Posterior cingulate gyrus (tissue), 11 donors: ENCODE measurements at places on chromosomes 5 and 9.

DNA sequence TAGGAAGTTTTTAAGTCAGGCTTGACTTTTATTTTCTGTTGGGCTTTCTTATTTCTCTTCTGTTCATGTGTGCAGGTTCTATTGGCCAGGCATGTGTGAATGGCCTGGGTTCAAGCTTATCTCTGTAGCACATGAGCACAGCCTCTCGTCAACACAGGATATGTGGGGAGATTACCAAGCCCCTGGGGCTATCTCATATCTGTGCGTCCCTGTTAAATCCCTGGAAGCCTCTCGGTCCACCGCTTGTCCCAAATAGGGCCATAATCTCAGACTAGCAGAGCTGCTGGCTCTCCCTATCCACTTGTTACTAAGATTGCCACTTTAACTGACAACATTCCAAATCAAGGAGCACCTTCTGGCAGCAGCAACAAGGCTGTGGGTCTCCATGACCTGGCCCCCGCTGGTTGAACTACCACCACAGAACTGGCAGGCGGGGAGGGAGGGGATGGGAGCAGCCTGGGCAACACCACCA lies 28.4 kb upstream of the EBF1 start:
- DNase-seq, result no peak

- DNase-seq, result no peak
Observed at GRCh38 chr5:54309276-54309675, 1.1 kb downstream of the ARL15 start.

GRCh38 chr5:135671052-135671705 lies 92.4 kb upstream of the CXCL14 start:
- DNase-seq, result no peak

GRCh38 chr9:80651044-80651443 lies 1038.3 kb downstream of the TLE1 start:
- DNase-seq, result no peak

DNA sequence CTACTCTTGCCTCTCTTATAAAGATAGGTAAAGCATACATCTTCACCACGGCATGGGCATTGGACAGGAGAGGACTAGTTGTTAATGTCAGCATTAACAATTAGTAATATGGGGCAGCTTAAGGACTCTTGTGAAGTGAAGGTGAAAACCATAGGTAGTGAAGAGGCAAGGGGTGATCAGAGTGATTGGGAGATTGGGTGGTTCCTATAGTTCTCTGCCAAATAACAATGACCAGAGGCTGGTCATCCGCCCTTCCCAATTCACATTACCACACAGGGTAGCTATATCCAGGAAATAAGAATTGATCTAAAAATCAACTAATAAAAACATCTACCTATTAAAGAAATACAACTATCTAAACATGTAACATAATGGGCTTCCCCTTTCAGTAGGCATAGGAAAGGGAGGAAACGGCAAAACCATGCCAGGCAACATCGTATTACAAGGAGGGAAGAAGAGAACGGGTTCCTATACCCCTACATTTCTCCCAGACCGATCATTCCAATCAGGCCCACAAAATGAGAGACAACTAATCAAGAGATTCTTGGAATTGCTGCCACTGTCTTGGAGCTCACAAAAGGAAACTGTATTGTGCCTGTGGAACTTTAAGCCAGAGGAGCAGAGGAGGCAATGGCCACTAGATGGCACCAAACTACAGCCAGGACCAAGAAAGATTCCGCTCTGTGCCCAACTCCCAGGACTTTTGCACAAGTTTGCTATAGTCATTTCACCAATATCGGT lies 121.6 kb downstream of the FBXL17 start:
- DNase-seq, result peak; percentile 74

- no peak for DNase-seq
Observed at GRCh38 chr5:31471040-31471439, 60.9 kb downstream of the DROSHA start.

GRCh38 chr9:130905125-130905901 lies 8.7 kb upstream of the QRFP start:
- DNase-seq, result no peak

DNA sequence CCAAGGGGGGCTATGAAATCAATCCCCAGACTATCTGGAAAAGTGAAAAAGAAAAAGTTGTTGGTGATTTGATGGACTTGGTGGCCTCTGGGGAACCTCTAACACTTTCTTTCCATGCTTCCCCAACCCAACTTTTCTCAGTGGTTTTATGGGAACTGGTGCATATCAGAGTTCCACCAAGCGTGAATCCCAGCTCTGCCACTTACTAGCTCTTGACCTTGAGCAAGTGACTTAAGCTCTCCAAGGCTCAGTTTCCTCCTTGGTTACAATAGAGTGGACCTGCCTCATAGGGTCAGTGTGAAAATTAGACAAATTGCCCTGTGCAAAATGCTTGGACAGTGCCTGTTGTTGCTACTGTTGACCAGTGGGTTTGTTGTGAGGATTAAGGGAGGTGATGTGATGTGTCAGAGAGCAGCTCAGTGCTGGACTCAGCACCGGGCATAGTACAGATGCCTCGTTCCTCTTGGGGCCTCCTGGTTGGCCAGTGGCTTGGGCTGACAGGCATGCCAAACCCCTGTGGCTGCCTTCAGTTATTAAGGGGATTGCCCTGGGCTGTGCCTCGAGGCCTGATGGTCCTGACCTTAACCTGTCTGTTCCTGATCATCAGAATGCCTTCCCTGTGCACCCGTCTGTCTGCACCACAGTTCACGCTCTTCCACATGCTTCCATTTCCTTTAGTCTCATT lies 49.3 kb downstream of the COL15A1 start:
- DNase-seq, result no peak

- DNase-seq, result no peak
Observed at GRCh38 chr9:12933957-12934356, 159.1 kb downstream of the LURAP1L start.

DNA sequence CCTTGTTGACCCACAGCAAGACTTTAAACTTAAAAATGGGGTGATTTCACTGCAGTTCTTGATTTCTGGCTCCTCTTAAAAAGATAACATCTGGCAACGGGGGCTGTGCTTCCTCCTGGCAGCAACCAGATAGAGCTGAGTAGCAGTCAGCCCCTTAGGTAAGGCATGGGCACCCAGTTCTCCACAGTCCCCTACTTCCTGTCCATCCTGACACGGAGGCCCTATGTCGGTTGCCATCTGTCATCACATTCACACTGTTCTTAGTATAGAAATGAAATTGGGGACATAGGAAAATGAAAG lies 11.7 kb downstream of the CD74 start:
- DNase-seq, result no peak

GRCh38 chr5:138655530-138656190 lies 80.5 kb upstream of the HSPA9 start:
- peak; percentile 86 for DNase-seq

DNA sequence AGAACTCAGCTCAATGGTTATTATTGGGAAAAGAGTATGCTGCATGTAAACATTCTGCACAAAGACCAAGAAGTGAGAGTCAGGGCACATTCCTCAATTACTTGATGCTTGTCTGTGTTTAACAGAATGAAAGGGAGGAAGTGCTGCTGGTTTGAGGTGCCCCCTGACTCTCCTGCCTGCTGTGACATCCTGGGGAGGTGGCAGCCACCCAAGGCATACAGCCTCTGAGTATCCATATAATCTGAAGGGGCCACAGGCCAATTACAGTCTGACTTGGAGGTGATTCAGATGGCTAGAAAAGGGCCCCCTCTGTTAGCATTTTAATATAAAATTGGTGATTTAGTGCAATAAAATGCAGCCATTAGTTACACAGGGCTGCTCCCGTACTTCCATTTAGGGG lies 313.8 kb downstream of the ASTN2 start:
- DNase-seq, result no peak

GRCh38 chr5:132363431-132364112 lies 5.9 kb upstream of the SLC22A5 start:
- DNase-seq, result no peak

- peak; percentile 51 for DNase-seq
Observed at GRCh38 chr5:9653811-9654210, 23.7 kb upstream of the TAS2R1 start.

DNA sequence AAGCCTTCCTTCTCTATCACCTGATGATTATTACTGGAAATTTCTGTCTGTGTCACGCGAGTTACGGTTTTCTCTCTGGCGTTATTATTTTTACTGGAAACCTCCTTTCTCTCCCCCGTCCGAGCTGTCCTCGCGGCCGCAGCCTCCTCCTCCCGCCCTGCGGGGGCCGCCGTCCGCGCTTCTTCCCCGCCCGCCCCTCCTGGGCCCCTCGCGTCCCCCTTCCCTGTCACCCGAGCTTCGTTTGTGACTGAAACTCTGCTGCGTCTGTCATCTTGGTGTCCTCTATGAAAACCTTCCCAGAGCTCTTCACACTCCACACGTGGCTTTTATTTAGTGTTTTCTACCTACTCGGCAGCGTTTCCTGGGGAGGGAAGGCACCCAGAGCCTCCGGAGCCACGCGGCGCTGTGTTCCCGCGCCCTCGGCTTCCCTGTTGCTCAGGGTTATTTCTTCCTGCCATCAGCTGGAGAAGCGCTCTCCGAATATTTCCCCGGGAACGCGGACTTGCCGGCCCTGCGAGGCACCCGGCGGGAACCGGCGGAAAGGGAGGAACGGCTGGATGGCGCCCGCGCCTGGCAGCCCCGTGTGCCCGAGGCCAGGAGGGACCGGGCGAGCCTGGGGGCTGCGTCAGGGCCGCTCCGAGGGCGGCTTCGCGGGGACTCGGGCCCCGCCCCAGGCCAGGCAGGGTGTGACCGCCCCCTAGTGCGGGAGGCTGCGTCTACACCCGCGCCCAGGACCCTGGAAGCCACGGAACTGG lies 33.9 kb downstream of the TRIP13 start:
- peak; percentile 85 for DNase-seq

DNA sequence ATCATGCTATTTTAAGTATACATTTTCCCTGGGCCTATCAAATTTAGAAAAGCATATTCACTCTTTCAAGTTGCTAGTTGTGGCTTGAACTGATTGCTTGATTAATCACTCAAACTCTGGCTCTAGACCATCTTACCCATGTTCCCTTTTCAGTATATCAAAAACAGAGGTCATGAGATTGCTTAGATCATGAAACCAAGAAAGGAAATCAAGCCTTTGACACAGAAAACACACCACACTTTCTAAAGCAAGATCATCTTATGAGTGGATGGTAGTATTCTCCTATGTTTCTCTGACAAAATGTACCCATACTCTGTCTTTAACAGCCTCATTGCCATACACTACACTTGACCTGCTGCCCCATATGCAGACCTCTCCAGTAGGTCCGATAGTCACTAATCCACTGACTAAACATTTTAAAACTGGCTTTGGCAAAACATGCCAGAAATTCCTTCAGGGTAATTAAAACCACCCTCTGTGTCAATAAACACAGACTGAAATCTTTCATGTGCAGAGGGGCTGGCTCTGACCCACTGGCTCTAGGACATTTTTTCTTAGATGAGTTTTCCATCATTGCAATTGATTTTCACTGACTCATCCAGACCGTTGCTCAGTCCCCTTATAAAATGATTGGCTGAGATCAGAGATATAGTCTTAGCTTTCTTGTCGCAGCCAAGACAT lies 18.2 kb downstream of the PPP2R2B start:
- no peak for DNase-seq

DNA sequence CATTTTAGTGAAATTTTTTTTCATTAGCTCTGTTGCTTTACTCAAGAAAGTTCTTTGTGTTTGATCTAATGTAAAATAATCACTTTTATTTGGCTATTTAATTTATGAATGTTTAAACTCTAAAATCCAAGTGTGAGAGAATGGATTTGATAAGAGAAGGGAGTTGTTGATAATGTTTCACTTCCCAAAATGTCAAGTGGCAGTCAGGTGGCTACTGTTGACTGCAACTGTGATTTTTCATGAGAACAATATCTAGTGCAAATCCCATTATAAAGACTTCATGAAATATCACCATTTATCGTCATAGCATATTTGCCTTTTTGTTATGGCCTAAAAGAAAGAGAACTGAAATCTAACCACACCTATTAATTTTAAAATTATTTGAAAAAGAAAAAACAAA lies 118.3 kb upstream of the SNX2 start:
- no peak for DNase-seq

DNA sequence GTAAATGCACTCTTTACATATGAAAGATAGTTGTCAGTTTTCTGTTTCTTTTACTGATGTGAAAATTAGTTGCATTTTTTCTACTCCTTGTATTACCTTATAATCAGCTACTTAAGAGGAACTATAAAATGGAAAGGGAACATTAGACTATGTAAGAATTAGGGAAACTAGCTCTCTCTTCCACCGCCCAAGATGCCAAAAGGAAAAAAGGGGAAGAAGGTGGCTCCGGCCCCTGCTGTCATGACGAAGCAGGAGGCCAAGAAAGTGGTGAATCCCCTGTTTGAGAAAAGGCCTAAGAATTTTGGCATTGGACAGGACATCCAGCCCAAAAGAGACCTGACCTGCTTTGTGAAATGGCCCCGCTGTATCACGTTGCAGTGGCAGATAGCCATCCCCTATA lies 15.2 kb upstream of the HOMER1 start:
- DNase-seq, result no peak

- DNase-seq, result no peak
Observed at GRCh38 chr5:36177715-36178523, 26.0 kb downstream of the SKP2 start.

DNA sequence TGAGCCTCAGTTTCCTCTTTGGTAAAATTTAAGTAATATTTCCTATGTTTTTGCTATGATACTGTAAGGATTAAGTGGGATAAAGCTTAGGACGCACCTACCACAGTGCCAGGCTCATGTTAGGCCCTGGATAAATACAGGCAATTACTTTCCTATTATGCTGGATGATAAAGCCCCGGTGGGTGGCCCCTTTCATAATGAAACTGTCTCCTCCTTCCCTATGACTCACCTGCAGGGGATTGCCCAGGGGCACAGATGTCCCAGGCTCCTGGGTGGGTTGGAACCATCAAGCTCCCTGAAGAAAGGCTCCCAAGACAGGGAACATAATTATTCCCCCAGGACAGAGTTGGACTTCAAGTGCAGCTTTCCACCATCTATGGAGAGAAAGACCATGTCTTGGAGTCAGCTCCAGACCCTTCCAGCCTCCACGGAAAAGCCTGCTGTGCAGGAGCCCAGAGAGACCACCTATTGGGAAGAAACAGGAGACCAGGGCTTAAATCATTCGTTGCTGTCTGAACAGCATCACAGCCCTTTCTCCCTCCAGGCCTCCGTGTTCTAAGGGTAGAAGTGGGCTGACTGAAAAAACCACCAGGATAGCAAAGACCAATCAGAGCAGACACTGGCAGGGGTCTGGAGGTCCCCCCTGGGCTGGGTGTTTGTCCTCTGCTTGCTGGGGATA lies 43.2 kb upstream of the FOXE1 start:
- DNase-seq, result no peak

- DNase-seq, result no peak
Observed at GRCh38 chr5:104052558-104053352, 490.2 kb upstream of the NUDT12 start.
